ENCODE measurements at places on chromosomes 3 and 15.

- peak; percentile 16 for DNase-seq
Observed at GRCh38 chr15:58438956-58439355, 7.2 kb downstream of the LIPC start.

DNA sequence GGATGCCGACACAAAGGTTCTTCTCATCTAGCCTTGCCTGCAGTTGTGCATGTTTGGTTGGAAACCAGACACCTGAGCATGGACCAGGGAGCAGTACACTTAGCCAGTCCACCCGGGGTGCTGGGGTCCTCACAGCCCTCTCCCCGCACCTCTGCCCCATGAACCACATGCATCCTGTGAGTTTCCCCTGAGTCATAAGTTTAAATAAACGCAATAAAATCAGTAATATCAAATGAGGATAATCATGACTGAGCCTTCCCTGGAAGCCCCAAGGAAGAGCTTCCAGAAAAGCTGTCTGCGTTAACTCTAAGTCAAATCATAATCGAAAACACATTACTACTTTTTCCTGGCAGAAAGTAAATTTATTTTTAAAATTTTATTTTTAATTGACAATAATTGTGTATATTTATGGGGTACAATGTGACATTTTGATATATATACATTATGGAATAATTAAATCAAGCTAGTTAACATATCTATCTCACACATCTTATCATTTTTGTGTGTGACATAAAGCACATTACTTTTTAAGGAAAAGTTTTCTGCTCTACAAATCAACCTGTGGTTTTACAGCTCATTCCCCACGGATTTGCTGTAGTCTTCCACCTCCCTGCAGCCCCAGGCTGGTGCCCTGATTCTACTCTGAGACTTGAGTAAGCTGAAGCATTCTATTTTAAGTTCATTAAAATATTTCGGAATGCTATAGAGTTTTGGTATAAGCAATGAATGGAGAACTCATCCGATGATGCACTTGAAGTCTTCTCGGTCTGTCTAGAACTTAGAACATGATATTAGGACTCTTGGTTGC is 166.0 kb upstream of the EIF1B start:
- no peak for DNase-seq

DNA sequence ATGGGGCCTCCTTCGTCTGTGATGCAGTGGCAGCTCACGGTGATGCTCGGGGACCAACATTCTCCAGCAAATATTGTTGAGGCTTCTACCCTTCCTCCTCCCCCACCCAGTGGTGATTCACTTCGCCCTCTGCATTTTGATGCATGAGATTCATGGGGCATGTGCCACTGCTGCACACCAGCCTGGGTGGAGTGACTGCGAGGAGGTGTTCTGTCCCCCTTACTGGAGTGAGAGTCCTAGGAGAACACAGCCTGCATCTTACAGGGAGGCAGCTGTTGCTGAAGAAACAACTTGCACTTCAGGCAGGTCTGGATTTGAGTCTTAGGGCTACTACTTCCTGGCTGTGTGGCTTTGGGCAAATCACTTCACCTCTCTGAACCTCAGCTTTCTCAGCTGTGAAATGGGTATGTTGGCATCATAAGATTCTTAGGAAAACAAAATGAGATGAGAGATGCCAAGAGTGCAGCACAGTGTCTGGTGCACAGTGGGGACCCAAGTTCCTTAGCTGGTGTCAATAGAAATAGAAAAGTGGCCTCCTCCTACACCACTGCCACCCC is 10.2 kb upstream of the SKOR1 start:
- no peak for DNase-seq

DNA sequence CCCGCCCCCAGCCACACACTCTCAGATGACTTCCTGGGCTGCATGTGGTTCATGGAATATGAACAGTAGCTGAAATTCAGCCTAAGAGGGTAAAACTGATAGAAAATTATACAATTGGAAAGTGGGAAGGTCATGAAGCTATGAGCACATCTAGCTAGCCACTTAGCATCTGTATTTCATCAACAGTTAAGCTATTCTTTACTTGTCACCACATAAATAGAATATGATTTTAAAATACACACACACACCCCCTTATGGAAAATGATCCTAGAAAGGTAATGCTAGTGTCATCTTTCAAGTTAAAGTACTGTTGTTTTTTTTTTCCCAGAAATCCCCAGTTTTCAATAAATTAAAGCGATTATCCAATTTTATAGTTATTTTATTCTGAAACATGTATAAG is 3.6 kb downstream of the MAP4 start:
- no peak for DNase-seq

- no peak for DNase-seq
Observed at GRCh38 chr3:118850687-118851086, 184.0 kb downstream of the IGSF11 start.

DNA sequence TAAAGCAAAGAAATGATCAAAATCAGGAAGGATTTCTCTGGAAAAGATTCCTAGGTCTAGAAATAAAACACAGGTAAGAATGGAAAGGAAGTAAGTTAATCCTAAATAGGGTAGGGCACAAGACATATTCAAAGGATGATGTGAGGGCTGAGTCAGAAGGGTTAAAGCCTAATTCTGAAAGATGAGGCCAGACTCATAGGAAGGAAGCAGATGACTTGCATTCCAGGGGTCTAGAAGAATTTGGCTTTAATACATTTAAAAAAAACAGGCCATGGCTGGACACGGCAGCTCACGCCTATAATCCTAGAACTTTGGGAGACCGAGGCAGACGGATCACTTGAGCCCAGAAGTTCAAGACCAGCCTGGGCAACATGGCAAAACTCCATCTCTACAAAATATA is 3.2 kb downstream of the SSR3 start:
- no peak for DNase-seq

- DNase-seq, result no peak
Observed at GRCh38 chr3:182414586-182414985, 378.7 kb upstream of the ATP11B start.

- peak; percentile 36 for DNase-seq
Observed at GRCh38 chr3:66472313-66473134, 28.3 kb downstream of the LRIG1 start.

GRCh38 chr3:126439968-126440708 is 35.6 kb downstream of the ZXDC start:
- DNase-seq, result no peak

DNA sequence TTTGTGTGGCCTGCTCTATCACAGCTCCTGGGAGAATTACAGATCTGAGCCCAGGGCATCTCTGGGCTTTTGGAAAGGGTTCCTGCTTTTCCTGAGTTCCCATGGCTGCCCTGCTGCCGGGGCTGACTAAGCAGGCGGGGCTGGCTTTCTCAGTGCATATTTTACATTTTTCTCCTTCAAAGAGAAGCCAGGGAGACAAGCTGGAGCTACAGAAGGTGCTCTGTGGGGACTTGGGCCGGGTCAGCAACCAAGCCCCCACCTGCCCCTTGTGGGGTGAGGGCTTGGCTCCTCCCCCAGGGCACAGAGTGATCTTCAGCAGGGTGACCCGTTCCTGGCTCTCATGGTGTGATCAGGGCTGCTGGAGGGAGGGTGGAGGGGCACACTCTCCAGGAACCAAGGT is 17.4 kb downstream of the ABTB1 start:
- DNase-seq, result no peak

DNA sequence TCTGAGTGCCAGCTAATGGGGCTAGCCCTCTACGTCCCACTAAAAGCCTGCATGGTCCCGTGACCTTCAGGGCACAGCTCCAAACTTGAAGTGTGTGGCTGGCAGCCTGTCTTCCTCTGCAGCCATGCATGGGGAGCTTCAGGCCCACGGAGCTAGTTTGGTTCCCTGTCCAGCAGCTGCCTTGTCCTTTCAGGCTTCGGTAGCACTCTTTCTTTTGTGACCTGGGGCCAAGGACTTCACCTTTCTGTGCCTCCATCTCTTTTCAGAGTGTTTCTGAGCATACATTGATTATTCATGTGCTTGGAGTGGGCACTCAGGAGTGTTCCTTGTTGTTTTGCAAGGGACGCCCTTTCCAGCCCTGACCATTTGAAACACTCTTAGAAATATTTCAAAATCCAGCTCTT is 155.2 kb downstream of the DNAJB8 start:
- no peak for DNase-seq

GRCh38 chr3:143531101-143531500 is 317.2 kb downstream of the SLC9A9 start:
- no peak for DNase-seq

- no peak for DNase-seq
Observed at GRCh38 chr15:39833515-39833981, 50.9 kb upstream of the FSIP1 start.

- DNase-seq, result no peak
Observed at GRCh38 chr3:50574444-50574831, 5.1 kb downstream of the HEMK1 start.

GRCh38 chr3:51712511-51712931 is 5.7 kb downstream of the GRM2 start:
- DNase-seq, result no peak

GRCh38 chr15:47862402-47862801 is 145.1 kb downstream of the SEMA6D start:
- no peak for DNase-seq

DNA sequence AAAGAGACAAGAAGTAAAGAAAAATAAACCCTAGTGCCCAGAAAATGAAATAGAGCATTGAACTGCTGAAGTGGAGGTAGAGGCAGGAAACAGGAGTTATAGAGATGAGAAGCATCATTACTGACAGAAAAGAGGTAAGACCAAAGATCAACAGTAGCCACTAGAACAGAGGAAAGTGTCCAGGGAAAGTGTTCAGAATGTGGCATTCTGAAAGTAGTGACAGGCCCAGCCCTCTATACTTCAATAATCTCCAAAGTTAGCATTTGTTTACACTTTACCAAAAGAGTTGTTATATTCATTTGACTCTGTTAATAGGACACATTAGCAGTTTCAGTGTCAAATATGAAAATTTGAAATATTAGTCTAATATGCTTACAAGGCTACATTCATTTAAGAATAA is 727.1 kb upstream of the NECTIN3 start:
- DNase-seq, result no peak

GRCh38 chr3:155502630-155503029 is 209.1 kb upstream of the STRIT1 start:
- DNase-seq, result no peak

DNA sequence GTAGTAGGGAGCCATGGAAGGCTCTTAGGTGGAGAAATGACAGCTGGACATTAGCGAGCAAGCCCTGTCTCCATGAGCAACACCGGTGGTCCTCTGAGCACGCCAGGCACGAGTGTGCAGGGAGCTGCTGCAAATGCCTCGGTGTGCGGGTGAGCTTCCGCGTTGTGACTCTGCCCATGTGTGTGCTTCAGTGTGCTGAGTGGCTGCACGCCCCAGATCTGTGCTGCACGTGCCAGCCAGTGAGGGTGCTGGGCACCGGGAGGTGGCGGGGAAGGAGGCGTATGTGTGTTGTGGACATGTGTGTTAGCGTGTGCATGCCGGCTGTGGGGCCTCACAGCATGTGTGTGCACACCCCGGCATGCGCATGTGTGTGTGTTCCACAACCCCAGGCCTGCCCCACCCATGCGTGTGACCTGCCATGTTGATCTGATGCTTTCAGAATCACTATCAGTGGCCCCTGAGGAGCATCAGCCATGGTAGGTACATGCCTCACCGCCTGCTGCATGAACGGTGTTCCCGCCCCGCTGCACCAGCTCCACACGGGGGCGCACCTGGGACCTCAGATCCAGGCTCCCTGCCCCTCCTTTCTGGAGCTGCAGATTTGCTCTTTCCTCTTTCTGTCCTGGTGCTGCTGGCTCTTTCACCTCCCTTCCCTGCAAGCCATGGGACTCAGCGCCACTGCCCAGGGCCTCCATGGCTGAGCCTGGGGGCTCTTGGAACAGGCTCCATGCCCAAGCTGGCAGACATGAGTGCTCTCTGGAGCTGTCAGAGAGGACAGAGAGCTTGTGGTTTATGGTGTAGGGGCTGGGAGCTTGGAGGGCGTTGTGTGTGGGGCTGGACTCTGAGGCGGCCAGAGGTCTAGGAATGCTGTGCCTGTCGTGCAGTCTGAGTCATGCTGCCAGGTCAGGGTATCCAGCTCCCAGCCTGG is 169.4 kb downstream of the TBC1D2B start:
- DNase-seq, result peak; percentile 16

GRCh38 chr3:123218990-123219389 is 17.2 kb downstream of the SEC22A start:
- DNase-seq, result no peak

GRCh38 chr15:31476236-31476810 is 149.7 kb downstream of the KLF13 start:
- DNase-seq, result no peak

DNA sequence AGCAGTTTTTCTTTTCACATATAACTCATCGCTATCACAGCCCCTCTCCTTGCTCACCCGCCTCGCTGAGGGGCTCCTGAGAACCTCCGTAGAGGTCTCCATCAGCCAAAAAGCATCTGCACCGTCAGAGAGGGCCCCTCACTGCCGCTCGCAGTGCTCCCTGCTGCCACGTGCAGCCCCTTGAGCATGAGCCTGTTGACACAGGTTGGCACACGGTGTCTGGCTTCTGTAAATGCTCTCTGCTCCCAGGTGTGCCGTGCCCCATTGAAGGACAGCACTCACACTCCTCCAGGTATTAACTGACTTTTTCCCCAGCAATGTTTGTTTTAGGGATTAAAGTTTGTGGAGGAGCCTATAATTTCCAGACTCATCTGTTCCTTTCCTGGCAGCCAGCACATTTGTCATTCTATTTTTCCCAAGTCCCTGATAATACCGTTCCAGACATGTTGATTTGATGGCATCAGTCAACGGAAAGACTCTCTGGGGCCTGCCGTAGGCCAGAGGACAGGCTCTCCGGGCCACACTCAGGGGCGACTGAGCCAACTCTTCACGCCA is 2.1 kb upstream of the FURIN start:
- DNase-seq, result no peak

GRCh38 chr3:10558736-10559135 is 53.4 kb upstream of the ATP2B2 start:
- no peak for DNase-seq

DNA sequence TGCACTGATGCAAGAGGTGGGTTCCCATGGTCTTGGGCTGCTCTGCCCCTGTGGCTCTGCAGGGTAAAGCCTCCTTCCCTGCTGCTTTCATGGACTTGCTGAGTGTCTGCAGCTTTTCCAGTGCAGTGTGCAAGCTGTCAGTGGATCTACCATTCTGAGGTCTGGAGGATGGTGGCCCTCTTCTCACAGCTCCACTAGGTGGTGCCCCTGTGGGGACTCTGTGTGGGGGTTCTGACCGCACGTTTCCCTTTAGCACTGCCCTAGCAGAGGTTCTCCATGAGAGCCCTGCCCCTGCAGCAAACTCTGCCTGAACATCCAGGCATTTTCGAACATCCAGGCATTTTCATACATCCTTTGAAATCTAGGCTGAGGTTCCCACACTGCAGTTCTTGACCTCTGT is 329.8 kb upstream of the NAALADL2 start:
- DNase-seq, result no peak

GRCh38 chr3:170475092-170475685 is 56.5 kb downstream of the CLDN11 start:
- no peak for DNase-seq

GRCh38 chr15:52505151-52505550 is 23.5 kb downstream of the MYO5A start:
- DNase-seq, result no peak

DNA sequence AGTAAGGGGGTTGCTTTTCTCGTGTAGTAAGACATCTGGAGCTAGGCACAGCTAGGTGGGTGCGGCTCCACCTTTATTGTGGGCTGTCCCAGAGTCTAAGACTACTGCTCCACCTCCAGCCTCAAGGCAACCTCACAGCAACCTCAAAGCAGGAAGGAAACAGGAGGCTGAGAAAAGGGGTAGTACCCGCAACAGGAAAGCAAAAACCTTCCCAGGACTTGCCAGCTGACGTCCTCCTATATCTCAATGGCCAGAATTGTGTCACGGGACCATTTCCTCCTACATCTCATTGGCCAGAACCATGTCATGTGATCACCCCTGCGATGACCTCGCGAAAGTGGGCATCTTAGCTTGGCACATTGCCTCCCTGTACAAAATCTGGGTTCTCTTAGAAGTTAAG is 4.3 kb upstream of the GPR160 start:
- peak; percentile 11 for DNase-seq
